Fibroblast of skin of back (primary cell): ENCODE measurements at places on chromosomes 6 and 20.

- no peak for DNase-seq
Measured at GRCh38 chr6:97885828-97886227, 602.8 kb upstream of the MMS22L start.

GRCh38 chr20:37335642-37336368 lies 10.1 kb upstream of the SRC start:
- DNase-seq = peak; percentile 33

DNA sequence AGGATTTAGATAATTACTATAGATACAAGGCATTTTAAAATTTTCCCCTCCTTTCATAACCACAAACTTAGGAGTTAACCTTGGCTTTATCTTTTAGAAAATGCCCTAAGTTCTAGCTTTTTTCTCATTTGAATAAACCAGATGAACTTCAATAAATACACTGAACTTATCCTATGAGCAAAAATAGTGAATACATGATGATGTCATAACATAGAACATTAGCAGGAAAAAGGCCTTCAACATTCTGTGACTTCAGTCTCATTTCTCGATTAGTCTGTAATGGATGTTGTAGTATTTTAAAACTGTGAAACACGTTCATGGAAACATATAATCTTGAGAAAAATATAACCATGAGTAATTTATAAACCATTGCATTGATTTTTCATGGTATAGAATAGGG lies 550.7 kb downstream of the PKHD1 start:
- no peak for DNase-seq

GRCh38 chr20:38133680-38134426 lies 31.2 kb downstream of the TGM2 start:
- DNase-seq = no peak

DNA sequence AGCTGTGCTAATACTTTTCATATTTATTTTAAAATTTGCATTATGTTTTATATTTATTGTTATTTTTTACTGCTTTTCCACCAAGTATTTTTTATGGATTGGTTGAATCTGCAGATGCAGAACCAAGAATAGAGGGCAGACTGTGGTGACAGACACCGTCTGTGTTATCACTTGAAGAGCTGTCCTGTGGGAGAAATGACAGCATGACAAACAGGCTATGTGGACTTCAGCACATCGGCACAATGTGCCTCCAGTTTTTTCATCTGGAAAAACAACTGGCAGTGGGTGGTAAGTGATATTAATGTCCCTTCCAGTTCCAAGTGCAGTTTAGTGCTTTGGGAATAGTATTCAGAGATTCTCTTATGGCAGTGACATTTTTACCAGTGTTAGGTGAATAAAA lies 492.9 kb downstream of the PRKN start:
- no peak for DNase-seq

- DNase-seq = no peak
Measured at GRCh38 chr6:2855061-2855519, 13.4 kb upstream of the SERPINB1 start.

DNA sequence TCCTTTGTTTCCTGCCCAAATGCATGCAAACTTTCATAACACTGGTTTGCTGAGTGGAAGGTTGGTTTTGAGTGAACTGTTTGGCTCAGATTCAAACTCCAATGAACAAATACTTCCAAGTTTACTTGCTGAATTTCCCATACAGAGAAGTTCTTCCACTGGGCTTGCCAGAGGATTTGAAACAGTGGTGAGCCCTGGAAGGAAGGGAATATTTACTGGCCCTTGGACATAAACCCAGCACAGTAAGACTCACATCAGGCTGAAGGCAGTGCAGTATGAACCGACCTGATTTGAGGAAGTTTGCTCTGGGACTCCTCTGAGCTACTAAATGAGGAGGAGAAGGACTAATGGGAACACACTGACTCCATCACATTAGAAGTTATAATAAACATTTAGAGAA lies 3.8 kb downstream of the TRAF3IP2 start:
- peak; percentile 71 for DNase-seq

DNA sequence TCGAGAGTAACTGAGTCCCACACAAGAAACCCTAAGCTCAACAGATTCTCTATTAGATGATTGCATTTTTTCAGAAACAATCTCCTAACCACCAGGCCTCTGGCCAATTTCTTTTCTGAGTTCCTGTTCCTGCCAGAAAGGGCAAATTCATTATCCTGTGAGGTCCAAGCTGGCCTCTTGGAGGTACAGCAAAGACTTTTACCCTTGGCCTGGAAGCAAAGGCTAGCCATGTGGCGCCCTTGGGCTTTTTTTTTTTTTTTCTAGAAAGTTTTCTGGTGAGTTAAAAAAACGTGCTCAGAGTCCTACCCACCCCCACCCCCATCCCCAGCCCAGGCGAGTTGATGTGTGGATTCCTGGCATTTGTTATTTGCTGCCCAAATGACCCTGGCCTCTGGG lies 59.0 kb upstream of the EEF1A1 start:
- DNase-seq = peak; percentile 90

DNA sequence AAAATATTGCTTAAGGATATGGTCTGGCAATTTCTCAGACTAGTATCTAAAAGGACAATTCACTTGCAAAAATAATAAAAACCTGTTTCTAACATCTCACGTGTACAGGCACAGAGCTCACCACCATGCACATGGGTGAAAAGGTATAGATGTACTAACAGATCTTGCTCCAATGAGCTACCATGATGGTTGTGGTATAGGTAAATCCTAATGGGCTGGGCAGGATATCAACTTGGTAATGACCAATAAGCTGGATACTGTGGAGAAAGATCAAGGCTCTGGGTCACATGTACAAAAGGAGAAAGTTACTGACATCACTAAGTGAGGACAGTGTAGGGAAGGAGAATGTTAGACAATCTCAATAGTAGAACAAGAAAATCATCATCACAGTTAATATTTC lies 111.0 kb upstream of the NUP153 start:
- DNase-seq = no peak

DNA sequence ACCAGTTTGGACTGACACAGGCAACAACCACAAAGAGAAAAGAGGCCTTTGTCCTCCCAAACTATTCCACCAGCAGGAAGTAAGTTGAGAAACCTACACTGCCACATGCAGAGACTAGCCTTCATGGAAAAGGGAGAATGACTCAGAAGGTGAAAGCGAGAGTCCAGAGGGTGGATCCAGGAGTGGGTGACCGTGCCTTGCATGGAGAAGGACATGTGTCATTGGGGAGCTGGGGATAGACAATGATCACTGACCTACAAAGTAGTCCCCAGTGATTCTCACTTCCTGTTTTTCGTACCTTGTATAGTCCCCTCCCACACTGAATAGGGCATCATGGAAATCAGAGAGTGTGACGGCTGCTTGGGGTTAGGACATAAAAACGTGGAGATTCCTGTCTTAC lies 91.9 kb downstream of the MYLK4 start:
- peak; percentile 22 for DNase-seq

- DNase-seq = no peak
Measured at GRCh38 chr20:1689721-1690120, 32.1 kb upstream of the SIRPG start.

GRCh38 chr6:154138793-154139192 lies 99.8 kb downstream of the OPRM1 start:
- DNase-seq = no peak

DNA sequence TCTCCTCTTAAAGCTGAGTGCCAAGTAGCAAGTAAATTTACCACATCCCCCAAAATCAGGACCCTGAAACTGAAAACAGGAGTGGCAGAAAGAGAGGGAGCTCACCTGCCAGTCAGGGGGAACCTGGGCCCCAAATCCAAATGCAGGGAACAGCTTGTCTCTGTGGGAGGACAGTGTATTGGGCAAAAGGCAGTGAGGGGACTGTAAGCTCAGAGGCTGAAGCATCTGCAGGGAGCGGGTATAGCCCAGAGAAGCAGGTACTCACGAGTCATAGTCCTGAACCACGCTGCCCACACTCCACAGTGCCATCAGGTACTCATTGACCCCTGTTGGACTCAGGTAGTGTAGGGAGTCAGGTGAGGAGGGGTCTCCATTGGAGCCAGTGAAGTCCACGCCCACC lies 15.0 kb downstream of the SPAG4 start:
- no peak for DNase-seq

- DNase-seq = no peak
Measured at GRCh38 chr6:27608916-27609883, 136.3 kb upstream of the ZNF184 start.

DNA sequence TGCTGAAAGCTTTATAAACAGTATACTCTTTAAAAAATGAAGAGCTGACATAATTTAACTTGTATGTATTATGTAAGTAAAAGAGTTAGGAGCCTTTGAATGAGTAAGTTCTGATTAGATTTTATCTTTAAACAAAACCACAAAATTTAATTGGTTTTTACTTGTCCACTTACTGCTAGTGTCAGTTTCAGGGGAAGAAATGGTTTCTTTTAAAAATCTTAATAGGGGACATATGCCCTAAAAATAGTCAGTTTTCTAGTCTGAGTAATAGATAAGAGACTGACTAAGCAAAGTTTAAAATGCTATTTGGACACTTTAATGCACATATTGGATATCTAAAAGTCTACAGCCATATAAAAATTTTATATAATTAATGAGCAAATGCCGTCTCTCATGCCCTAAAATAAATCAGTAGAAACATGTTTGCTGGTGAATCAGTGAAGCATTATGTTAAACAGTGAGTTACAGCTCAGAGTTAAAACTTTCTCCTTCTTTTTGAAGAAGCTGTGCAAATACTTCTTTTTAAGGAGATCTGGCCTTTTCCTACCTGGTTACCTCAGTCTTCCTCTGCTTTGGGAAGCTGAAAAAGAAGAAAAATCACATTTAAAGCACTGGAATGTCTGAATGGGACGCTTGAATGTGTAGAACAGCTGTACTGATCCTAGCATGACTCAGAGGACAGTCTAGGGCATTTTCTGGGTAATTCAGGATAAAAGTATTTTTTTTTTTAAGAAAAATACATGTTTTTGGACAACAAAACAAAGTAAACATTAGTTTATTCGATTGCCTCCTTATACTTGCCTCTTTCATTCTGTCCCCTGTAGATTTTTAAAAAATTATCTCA lies 55.3 kb downstream of the CDH26 start:
- DNase-seq = no peak

GRCh38 chr6:4935975-4936680 lies 67.7 kb downstream of the RPP40 start:
- no peak for DNase-seq

DNA sequence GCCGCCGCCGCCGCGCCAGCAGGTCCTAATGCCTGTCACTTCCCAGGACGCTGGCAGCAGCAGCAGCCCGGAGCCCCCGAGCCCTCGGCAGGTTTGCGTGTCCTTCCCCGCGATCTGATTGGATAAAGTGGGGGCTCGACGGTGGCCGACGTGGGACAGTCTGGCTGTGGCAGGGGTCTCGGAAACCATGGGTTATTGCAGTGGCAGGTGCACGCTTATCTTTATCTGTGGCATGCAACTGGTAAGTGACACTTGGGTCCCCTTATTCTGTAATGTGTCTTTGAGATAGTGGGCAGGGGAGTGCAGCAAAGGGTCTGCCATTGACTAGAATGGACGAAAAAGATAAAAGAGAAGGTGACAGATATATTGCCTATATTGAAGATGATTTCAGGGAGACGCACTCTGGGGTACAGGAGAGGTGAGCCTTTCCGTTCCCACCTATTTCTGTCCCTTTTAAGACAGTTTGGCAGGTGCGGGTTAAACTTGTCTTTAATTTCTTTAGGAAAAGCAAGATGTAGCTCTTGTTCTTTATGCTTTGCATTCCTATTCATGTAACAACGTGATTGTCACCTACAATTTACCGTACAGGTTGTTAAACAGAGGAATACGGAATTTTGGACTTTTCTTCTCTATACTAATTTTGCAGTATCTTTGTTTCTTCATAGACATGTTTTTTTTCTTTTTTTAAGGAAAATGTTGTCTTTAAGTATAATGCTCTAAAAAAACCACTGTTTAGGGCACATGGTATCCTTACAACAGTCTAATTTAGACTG lies 535 bp downstream of the NKAIN2 start:
- DNase-seq = no peak

DNA sequence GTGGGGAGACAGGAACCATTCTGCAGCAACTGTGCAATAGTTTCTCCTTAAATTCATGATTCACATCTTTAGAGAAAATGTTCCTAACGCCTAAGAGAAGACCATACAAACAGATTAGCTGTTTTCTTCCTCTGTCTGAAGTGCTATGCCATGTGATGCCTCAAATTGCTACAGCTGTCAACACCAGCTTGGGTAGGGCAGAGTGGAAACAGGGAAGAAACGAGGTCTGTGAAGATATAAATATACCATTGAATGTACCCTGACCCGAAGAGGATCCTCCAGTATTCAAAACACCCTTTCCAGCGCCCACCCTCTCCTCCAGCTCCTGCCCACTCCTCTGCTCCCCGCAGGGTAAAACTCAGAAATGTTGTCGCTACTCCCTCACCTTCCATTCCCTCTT lies 40.3 kb upstream of the PRND start:
- no peak for DNase-seq

- peak; percentile 22 for DNase-seq
Measured at GRCh38 chr20:47677635-47678453, 107.4 kb downstream of the SULF2 start.

DNA sequence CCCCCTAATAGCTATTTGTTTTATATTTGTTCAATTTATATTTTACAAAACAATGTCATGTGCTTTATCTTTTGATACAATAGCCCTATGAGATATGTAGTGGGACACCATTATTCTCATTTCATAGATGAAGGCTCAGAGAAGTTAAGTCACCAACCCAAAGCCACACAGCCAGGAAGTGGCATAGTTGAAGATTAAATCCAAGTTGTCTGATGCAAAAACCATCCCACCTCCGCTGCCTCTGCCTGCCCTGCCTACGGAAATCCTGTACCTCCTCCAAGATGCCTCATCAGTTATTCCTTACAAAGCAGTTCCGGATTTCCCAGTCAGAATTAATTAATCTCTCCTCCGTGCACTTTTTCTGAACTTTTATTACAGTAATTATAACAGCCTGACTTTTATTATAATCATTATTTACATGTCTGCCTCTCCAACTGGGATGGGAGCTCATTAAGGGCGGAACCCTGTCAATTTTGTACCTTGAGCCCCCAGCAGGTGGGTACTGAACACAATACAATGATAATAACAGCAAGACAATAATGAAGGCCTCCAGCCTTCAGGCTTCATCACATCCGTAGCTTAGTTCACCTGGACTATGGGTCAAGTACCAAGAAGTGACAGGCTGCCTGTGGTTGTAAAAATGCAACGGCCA lies 54.7 kb downstream of the LRFN2 start:
- DNase-seq = no peak

DNA sequence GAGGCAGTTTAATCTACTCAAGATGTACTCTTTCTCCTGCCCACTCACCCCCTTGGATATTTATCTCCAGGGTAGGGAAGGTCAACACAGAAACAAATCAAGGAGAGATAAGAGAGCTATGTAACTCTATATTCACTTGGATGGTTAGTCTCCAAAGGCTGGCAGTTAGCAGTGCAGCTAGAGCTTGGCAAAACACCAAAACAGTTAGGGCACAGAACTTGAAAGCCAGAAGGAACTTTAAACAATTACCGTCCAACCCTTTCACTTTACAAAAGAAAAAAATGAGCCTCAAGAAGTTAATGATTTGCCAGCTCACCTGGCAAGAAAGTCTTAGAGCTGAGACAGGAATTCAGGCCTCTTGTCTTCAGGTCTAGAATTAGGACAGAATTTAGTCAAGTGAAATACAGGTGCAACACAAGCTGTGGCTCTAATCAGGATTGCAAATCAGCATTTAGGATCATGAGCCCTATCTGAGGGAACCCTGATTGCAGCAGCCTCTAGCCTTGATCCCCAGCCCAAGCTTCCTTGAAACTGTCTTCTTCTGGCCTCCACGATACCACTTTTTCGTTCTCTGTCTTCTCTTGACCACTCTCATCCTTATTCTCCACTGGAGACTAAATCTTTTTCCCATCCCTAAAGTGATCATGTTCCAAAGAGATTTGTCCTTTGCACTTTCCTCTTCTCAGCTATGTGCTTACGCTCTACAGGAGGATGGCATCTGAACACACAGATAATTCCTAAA lies 14.9 kb downstream of the NEDD9 start:
- DNase-seq = no peak

GRCh38 chr20:7308163-7308562 lies 540.7 kb downstream of the BMP2 start:
- DNase-seq = no peak
